ENCODE measurements at places on chromosomes 12 and 14. TPM values are rescaled to one million over a fixed set of nuclear protein-coding genes. Genes with fewer than 3 reads are reported as not detected.

Gene DIP2B
- 37.3 TPM for total RNA-seq

Gene FAM181A
- not detected for total RNA-seq

Gene PSME2
- total RNA-seq: 58.9 TPM

Gene CABP1
- 0.83 TPM for total RNA-seq

Gene KCNC2
- 11.6 TPM for total RNA-seq

Gene KLRF1
- total RNA-seq: not detected

Gene SLCO1C1
- total RNA-seq: not detected

Data from glutamatergic neuron (in vitro differentiated cells).